ENCODE measurements at places on chromosomes 13 and 19. TPM values are rescaled to one million over a fixed set of nuclear protein-coding genes. Genes with fewer than 3 reads are reported as not detected.
A peak's percentile ranks its signal among the peaks of the same experiment; 100 is the strongest.

Gene EPSTI1
- 135 TPM for total RNA-seq

Gene NLRP5
- total RNA-seq = not detected

Gene KIR3DL2
- 0.75 TPM for total RNA-seq

DNA sequence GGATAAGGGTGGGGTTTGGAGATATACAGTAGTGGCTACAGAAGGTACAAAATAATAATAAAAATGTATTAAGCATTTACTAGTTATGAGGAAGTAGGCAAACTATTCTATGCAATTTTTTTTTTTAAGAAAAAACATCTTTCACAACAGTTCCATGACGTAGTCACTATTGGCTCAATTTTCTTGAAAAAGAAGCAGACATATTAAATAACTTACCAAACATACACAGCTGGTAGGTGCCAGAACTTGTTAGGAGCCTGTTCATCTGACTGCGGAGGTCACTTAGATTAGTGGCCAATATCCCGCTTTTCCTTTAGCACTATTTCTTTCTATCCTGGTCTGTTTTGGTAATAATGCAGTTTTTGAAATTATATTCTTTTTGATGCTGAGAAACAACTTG, 593.5 kb downstream of the KCTD12 start:
- no peaks in the 10 kb centered on the region for H3K27me3 ChIP-seq
- no peaks in the 10 kb centered on the region for H3K36me3 ChIP-seq
- DNase-seq = no peak
- no peak overlapping the region for H3K27ac ChIP-seq
- no peaks in the 10 kb centered on the region for H3K4me1 ChIP-seq

DNA sequence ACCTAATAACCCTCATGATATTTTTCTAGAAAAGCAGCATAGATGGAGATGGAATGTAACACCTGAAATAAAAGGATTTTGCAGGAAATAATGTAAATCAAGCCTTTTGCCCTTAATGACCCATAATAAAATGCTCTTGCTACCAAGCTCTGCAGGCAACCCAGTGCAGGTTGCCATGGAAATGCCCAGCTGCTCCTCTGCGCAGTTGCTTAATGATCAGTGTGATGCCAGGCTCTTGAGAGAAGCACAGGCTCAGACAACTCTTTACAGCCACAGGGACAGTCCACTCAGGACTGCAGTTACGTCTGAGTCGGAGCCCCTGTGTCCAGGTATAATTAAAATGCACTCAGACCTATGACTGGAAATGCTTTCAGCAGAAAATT, 165.5 kb downstream of the LACC1 start:
- peaks cover 20% of the 10 kb centered on the region for H3K27me3 ChIP-seq
- no peaks in the 10 kb centered on the region for H3K36me3 ChIP-seq
- no peak overlapping the region for H3K27ac ChIP-seq
- H3K4me1 ChIP-seq = no peaks in the 10 kb centered on the region

DNA sequence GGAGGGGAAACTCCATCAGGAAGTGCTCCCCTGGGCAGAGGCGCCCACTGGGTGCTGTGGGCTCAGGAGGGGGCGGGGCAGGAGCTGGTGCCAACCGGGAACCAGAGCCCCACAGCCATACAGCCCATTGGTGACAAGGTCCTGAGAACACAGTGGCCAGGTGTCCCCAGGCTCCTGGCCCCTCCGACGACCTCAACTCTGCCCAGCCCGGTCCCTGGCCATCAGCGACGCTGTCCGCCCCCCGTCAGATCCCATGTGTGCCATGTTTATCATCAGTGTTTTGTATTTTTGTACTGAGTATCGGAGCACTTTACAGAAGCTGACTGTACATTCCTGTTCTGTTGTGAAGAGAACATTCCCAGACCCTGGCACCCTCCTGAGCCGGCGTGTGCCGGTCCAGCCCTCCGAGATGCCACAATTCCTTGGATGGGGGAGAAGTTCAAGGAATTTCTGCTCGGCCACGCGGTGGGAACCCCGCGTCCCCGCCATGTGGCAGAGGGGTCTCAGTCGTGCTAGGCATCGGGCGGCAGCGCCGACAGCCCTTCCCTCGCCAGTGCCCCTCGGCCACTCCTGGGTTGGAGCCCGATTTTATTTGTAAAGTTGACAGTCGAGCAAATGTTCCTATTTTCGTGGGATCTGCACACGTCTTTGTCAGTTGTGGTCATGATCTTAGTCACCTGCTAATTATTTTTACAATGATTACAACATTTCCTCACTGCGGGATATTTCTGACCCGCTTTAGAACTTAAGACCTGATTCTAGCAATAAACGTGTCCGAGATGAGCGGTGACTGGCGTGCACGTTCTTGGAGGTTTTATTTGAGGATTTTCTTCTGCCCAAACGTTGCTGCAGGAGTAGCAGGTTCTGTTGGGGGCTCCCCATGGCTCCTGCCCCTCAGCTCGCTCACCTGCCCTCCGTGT, 16.9 kb downstream of the PEX11G start:
- H3K36me3 ChIP-seq = peaks cover 6% of the 10 kb centered on the region
- no peak for DNase-seq
- no peak overlapping the region for H3K27ac ChIP-seq
- no peaks in the 10 kb centered on the region for H3K27me3 ChIP-seq
- no peak overlapping the region for H3K4me3 ChIP-seq

DNA sequence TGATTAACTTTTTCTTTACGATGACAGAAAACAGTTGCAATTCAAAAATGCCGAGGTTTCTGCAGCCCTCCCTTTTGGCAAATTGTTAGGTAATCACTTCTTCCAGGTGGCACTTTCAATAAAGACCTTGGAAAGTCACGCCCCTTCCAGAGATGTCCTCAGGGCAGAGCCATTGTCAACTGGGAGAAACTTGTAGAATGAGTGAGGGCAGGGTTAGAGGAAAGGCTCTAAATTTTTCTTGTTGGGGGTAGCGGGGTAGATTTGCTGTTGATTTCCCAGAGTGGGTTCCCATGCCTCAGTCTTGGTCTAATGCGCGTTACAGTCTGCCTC, 421.1 kb downstream of the FGF9 start:
- no peak overlapping the region for H3K27ac ChIP-seq
- no peaks in the 10 kb centered on the region for H3K4me1 ChIP-seq
- no peaks in the 10 kb centered on the region for H3K36me3 ChIP-seq
- DNase-seq = no peak
- no peaks in the 10 kb centered on the region for H3K27me3 ChIP-seq

GRCh38 chr13:54852831-54853230, 1824.2 kb downstream of the OLFM4 start:
- H3K4me3 ChIP-seq = no peak overlapping the region
- no peaks in the 10 kb centered on the region for H3K36me3 ChIP-seq
- DNase-seq = no peak

- H3K27me3 ChIP-seq = no peaks in the 10 kb centered on the region
- H3K4me1 ChIP-seq = no peaks in the 10 kb centered on the region
- no peak overlapping the region for H3K27ac ChIP-seq
- H3K36me3 ChIP-seq = no peaks in the 10 kb centered on the region
- DNase-seq = no peak
- H3K4me3 ChIP-seq = no peak overlapping the region
These were observed 880.6 kb upstream of the GPC6 start for GRCh38 chr13:92346046-92346445.

DNA sequence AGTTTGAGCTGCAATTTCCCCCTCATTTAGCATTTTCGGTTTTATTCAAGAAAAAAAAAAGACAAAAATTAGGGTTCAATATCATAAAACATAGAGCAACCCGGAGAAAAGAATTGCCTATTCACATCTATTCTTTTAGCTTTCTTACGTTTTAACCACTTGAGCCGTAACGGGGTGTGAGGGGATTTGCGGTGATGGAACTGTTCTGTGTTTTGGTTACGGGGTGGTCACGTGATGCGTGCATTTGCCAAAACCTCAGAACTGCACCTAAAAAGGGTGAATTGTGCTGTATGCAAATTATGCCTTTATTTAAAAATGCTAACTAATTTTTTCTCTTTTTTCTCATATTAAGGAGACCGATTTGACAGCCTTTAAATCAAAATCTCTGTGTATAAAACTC, 22.1 kb downstream of the CLEC11A start:
- H3K4me1 ChIP-seq = no peaks in the 10 kb centered on the region
- H3K4me3 ChIP-seq = no peak overlapping the region
- DNase-seq = no peak
- H3K27ac ChIP-seq = no peak overlapping the region
- no peaks in the 10 kb centered on the region for H3K27me3 ChIP-seq

DNA sequence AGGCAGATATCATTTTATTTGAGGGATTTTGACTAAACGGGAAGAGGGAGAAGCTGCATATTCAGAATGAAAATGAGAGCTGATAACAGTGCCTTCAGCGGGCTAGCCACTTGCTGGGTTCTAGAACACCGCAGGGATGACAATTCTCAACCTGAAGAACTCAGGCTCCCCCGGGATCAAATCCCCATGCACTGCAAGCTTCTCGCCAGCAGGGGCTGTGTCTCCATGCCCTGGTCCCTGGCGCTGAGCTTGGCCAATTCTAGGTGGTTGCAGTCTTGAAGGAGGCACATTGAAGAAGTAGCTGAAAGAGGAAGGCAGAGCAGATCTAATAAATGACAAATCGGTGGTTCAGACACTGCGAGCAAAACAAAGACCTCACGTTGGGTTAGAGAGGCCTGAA, 128.7 kb downstream of the UQCRFS1 start:
- no peak overlapping the region for H3K4me3 ChIP-seq

DNA sequence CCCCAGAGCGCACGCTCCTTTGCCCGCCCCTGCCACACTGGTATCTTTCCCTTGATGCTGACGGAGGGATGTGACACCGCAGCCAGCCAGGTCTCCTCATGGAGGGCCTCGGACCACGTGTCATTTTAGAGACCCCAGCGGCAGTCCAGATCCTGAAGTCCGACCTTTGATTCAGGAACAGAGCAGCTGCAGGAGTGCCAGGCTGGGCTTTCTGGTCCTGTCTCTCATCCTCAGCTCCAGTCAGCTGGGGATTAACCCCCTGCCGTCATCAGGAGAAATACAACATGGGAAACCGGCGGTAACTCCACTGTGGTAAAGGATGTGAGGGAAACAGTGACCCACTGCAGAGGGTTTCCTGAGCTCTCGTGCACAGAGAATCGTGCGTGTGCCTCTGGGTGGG, 140.6 kb downstream of the SIPA1L3 start:
- H3K4me1 ChIP-seq = peaks cover 35% of the 10 kb centered on the region
- no peaks in the 10 kb centered on the region for H3K27me3 ChIP-seq
- H3K4me3 ChIP-seq = no peak overlapping the region
- peak overlapping the region; percentile 95 for H3K27ac ChIP-seq
- no peaks in the 10 kb centered on the region for H3K36me3 ChIP-seq

DNA sequence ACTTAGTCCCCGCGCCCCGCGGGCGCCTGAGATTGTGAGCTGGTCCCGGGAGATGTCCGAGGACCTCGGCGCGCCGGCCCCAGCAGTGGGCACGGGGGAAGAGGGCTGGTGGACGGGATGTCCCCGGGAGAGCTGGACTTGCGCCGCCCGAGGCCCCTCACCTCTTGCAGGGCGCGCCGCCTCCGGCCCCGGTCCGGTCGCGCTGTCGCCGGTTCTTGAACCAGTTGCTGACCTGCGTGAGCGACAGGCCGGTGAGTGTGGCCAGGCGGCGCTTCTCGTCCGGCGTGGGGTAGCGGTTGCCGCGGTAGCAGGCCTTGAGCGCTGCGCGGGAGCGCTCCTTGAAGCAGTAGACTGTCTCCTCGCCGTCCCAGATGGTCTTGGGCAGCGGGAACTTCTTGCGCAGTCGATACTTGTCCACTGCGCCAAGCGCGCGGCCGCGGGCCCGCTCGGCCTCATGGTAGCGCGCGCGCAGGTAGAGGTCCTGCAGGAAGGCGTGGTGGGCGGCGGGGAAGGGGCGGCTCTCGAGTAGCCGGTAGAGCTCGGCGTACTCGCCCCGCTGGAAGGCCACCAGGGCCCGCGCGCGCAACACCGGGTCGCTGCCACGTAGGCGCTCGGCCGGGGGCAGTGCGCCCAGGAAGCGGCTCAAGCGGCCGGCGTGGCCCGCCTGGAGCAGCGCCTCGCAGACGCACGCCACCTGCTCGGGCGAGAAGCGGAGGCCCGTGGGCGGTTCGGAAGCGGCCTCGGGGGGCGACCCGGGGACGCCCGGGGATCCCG, 984 bp downstream of the SIX5 start:
- no peak for DNase-seq
- H3K27ac ChIP-seq = no peak overlapping the region
- peak overlapping the region; percentile 53 for H3K4me3 ChIP-seq
- peaks cover 18% of the 10 kb centered on the region for H3K27me3 ChIP-seq
- H3K4me1 ChIP-seq = peaks cover 18% of the 10 kb centered on the region

DNA sequence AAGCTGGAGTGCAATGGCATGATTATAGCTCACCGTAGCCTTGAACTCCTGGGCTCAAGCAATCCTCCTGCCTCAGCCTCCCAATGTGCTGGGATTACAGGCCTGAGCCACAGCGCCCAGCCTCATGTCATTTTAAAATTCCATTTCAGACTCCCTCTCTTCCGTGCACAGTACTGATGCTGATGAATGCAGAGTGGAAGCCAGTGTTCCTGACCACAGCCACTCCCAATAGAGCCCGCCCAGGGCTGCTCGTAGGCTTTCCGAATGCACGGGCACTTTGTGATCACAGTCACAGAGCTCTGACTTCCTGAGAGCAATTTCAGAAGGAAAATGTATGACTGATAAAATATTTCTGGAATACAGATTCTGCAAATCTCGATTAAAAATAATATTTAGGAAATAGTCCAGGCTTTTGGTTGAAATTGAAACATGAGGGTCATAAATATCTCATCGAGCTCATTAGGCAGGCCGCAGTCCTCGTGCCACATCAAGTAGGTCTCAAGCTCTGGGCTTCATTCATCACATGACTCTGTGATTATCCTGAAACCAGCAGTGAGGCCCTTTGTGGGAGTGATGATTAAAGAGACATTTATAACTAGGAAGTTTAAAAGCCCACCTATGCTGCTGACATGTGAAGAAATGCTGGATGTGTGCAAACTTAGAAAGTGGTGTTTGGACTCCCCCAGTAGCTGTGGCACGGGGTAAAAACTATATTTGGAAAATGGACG, 38.9 kb upstream of the AMER2 start:
- H3K4me1 ChIP-seq = peaks cover 6% of the 10 kb centered on the region
- no peak overlapping the region for H3K27ac ChIP-seq
- H3K4me3 ChIP-seq = no peak overlapping the region
- no peaks in the 10 kb centered on the region for H3K36me3 ChIP-seq

- H3K27ac ChIP-seq = no peak overlapping the region
- H3K36me3 ChIP-seq = no peaks in the 10 kb centered on the region
- no peak overlapping the region for H3K4me3 ChIP-seq
- no peaks in the 10 kb centered on the region for H3K4me1 ChIP-seq
- peaks cover 11% of the 10 kb centered on the region for H3K27me3 ChIP-seq
These were observed 154.9 kb downstream of the NUFIP1 start for GRCh38 chr13:44834404-44834803.

DNA sequence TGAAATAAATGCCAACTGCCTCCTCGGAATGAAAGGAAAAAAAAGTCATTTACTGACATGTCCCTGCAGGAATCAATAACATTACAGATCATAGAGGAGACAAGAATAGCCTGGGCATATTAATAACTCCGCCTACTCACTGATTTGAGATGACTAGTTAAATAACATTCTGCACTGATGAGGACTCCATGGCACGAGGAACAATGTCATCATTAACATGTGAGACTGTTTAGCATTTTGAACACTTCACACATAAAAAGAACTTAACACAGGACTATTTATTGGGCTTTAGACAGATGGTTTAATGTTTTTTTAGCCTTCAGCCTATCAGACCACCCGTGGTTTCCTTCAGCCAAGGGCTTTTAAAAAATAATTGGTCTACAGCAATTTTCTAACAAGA, 170.1 kb downstream of the OLFM4 start:
- H3K4me1 ChIP-seq = no peaks in the 10 kb centered on the region
- H3K27me3 ChIP-seq = no peaks in the 10 kb centered on the region
- no peaks in the 10 kb centered on the region for H3K36me3 ChIP-seq

- no peak for DNase-seq
- no peaks in the 10 kb centered on the region for H3K4me1 ChIP-seq
- no peaks in the 10 kb centered on the region for H3K27me3 ChIP-seq
- H3K4me3 ChIP-seq = no peak overlapping the region
These were observed 434.7 kb downstream of the DIAPH3 start for GRCh38 chr13:59728896-59729545.
